AML-193 (cell line): ENCODE measurements at places on chromosomes 4 and X.

- DNase-seq: no peak
Observed at GRCh38 chr4:143407888-143408287, 71.2 kb downstream of the GAB1 start.

GRCh38 chrX:152640034-152640818 is 2.5 kb downstream of the GABRQ start:
- DNase-seq: no peak

DNA sequence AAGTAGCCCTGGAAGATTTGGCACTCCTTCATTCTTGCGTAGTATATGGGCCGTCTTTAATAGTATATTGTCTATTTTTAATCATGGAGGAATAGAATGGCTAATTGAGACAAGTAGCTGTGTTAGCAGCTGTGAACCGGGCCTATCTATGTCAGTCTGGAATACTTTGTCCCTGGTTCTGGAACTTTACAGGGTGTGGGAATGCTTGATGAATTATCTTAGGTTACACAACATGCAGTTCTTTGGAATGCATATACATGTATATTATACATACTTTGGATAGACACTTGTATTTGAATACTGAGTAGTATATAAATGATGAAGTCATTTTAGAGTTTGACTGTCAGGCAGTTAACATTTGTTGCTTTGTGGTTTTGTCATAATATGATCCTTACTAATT is 37.4 kb downstream of the PDLIM5 start:
- no peak for DNase-seq

DNA sequence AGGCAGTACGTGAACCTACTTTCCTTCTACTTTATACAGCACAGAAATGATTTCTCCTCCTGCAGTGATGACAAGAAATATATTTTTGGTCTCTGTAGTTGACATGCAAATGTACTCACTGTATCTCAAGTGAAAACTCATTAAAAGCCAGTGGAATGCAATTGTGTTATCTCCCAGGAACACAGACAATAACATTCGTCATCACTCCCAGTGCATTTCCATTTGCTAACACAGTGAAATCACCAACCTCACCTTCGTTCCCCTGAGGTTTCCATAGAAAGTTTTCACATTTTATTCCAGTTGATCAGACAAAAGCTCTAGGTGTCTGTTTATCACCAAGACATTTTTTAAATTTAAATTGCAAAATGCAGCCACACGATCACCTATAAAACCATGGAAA is 2.5 kb upstream of the SPANXD start:
- DNase-seq: no peak

GRCh38 chrX:41178201-41178600 is 93.0 kb downstream of the USP9X start:
- DNase-seq: no peak
